ENCODE measurements at places on chromosomes 12 and 14. TPM values are rescaled to one million over a fixed set of nuclear protein-coding genes. Genes with fewer than 3 reads are reported as not detected.

DNA sequence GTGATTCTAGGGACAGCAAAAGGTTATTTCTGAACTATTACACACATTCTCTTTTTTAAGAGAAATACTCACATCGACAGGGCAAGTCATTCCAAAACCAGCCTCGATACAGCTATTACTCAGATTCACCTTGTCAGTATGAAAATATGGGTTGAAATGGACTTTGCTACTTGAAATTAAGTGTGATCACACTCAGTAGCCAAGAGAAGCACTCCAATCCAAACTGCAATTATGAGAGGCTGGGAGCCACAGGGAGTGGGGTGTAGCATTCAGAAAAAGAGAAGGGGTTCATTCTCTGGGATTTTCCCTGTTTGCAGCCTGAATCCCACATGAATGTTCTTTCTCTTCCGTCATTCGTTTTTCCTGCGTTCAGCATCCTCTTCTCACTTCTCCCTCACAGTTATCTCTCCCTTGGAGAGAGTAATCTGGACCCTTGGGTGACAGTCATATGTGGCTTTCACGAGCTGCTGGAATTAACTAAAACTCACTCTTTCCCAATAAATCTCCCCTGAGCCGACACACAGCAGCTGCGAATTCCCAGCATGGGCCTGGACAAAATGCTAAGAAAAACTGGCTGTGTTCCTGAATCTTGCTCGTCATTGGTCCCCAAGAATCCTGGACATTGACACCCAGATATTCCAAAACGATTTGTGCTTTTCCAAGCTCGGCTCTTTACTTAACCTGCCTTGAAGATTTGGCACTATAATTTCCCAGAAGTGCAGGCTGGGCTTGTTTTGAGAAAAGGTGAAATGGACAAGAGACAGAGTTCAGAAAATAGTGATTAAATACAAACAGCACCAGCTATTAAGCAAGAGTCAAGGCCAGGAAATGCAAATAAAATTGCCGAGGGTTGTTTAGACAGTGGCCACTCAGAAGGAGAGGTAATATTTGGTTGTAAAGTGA lies 199.5 kb upstream of the PLEKHG7 start:
- H3K36me3 ChIP-seq, result no peaks in the 10 kb centered on the region
- DNase-seq, result no peak
- no peaks in the 10 kb centered on the region for H3K27me3 ChIP-seq
- no peak overlapping the region for H3K4me3 ChIP-seq
- H3K4me1 ChIP-seq, result peaks cover 8% of the 10 kb centered on the region

Gene REM2
- 0.24 TPM for total RNA-seq

DNA sequence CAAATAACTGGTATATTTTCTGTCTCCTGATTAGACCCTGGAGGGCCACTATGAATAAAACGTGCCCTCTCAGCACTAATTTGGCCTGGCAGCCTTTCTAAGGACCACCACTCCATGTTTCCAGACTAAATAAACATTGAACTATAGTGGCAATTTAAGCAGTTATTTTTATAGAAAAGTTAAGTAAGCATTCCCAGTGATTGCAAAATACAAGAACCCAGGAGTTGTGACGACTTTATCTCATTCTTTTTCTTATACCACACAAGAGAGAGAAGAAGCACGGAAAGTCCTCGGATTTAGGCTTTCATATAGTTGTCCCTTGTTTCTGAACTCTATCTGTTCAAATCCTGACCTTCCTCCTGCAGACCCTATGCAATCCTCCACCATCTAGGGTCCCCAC lies 23.1 kb upstream of the STRAP start:
- H3K27ac ChIP-seq, result no peak overlapping the region
- no peaks in the 10 kb centered on the region for H3K36me3 ChIP-seq

- H3K27me3 ChIP-seq, result no peaks in the 10 kb centered on the region
- no peak overlapping the region for H3K4me3 ChIP-seq
- no peak overlapping the region for H3K27ac ChIP-seq
- no peaks in the 10 kb centered on the region for H3K36me3 ChIP-seq
Observed at GRCh38 chr12:115763982-115764621, 513.4 kb downstream of the MED13L start.

Gene GLI1
- total RNA-seq, result 2.0 TPM
